ENCODE measurements at places on chromosomes 5 and 9.

DNA sequence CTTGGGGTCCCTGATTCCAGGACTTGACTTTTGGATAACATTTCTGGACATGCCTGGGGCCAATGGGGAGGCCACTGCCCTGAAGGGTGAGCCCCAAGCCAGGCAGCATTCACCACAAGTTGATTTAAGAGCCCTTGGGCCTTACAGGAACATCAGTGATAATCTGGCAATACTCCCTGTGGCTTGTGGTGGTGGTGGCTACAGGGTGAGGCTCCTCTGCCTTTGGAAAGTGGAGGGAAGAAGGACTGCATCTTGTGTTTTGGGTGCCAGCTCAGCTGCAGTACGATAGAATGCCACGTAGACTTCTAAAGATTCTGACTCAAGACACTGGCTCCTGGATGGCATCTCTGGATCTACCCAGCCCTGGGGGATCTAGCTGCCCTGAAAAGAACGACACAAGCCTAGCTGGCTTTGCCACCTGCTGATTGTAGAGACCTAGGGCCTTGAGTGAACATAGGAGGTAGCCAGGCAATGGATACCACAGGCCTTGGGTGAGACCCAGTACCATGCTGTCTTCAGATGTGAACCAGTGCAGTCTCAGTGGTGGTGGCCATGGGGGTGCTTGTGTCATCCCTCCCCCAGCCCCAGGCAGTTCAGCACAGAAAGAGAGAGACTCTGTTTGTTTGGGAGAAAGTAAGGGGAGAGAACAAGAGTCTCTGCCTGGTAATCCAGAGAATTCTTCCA, 79.0 kb upstream of the DAP start:
- no peak for DNase-seq

DNA sequence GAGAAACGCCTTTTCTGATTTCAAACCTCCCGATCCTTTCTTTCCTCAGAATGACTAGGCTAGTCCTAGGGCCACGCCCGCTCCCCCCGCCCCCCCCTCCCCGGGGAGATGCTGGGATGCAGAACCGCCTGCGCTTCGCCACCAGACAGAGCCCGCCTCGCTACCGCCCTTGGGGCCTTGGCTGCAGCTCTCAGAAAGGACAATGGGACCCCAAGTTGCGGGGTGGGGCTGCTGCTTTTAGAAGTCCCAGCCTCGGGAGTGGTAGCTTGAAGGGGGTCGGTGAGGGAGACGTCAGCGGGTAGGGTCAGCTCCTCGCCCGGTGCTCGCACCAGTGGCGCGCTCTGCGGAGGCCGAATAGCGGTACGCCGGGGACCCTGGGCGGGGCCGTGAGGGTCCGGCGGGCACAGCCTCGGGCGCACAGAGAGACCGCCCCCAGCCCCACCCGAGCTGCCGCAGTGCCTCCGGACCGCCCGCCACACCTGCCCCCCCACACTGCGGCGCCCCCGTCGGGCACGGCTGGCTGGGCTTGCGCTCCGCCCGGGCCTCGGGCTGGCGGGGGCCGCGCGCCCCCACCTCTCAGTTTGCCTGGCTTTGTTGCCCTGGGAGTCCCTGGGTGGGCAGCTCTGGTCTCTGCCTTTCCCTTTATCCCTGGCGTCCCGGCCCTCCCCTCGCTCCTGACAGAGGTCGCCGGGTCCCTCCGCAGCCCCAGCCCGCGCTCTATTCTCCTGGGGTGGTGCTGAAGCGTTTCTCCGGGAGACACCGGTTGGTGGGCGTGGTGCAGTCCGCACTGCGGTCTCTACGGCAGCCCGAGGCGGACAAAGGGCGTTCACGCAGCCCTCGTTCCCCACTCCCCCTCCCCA, 1.2 kb downstream of the MAP1B start:
- DNase-seq, result no peak

DNA sequence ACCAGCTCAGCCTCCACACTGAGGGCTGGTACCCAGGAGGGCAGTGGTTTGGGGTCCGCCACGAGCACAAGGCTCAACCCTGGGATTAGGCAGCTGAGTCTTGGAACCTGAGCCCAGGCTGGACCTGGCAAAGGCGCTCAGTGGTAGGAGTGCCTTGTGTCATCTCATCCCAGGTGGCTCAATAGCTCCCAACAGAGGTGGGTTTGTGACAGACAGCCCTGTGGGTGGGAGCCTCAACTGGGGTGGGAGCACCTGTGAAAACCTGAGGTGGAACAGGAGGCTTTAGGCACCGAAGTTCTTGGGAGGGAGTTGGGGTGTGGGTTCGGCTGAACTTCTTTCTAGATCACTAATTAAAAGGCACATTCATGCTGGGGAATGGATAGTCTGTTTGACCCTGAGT, 35.2 kb upstream of the SMU1 start:
- no peak for DNase-seq

DNA sequence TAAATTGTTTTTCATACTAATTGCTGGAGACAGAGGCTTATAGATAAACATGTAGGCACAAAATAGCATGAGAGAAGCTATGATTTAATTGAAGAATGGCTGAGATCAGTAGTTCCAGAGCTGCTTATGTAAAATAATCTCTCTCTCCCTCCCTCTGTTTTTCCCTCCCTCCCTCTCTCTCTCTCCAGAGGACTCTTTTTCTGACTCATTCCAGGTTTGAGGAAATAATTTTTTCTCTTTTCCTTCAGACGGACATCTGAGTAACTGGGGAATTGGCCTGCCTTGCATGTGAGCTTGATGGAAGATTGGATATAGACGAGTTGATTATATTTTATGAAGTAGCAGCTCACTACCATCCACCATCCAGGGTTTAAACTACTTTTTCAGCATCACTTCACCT, 35.5 kb downstream of the KCTD16 start:
- no peak for DNase-seq

GRCh38 chr5:37533851-37534250, 154.7 kb downstream of the WDR70 start:
- DNase-seq, result no peak

DNA sequence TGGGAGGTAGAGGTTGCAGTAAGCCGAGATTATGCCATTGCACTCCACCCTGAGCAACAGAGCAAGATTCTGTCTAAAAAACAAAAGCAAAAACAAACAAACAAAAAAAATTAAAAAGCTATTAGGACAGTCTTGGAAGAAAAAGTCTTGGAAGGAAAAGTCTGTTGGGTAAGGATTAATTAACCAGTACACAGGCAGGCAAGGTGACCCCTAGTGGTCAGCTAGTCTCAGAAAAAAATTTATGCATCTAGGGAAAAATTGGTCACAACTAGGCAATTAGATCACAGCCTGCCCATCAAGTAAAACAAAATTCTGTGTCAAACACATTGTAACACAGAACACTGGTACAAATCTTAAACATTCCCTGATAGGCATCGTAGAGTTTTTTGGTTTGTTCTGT, 6.7 kb upstream of the ANKRD18B start:
- DNase-seq, result no peak

GRCh38 chr5:37658440-37658839, 181.4 kb downstream of the GDNF start:
- DNase-seq, result no peak

DNA sequence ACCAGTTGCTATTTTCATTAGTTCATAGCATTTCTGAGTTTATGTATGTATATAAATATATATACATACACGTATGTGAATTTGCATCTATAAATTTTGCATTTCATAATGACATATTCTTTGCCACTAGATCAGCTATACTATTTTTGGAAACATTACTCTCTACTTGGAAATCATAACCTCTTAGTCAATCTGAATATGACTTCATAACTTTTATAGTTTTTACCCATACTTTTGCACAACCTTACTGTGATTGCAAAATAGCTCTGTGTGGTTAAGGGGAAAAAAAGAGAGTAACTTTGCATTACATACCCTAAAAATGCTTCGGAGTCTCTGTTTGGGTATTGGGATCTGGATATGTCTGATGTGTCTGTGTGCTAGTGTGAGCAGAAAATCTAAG, 44.9 kb upstream of the ADAMTSL1 start:
- DNase-seq, result no peak
